Naive thymus-derived CD4-positive, alpha-beta T cell (primary cell): ENCODE measurements at places on chromosomes 4 and X.
A peak's percentile ranks its signal among the peaks of the same experiment; 100 is the strongest.

GRCh38 chrX:119981286-119982070 is 37.9 kb upstream of the NKAP start:
- DNase-seq, result no peak

- no peak for DNase-seq
These were observed 133.3 kb upstream of the PRPS2 start for GRCh38 chrX:12657881-12658280.

DNA sequence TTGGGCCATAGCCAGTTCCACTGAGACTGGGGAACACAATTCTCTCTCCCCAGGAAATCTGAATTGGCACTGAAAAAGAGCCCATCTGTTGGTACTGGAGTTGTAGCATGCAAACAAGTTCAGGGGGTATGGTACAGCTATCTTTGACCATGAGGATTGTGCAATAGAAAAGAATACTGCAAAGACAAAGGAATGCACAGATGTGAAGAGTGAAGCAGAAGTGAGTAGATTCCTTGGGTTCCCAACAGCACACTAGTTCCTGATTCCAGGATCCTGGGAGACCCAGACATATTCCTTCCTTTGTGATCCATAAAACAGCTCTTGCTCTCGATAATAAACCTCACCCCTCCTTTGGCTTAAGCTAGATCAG is 43.3 kb upstream of the CTAG2 start:
- no peak for DNase-seq

GRCh38 chrX:124256216-124256615 is 76.2 kb upstream of the TEX13D start:
- no peak for DNase-seq

DNA sequence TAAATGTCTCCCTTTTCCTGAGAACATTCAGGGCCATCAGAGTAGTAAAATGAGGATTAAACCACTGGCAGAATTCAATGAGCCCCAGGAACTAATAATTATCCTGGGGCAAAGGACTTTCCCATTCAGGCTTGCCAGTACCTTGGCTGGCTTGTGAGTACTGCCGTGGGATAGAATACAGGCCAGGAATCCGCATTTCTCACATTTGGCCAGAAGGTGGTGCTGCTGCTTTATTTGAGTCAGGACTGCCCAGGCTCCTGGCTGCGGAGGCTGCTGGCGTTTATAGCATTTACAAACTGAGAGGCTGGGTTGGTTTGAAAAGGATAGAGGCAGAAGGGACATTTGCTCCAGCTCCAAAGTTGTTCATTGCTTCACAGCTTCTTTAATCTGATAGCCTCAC is 91.4 kb downstream of the RTL9 start:
- peak; percentile 19 for DNase-seq

- DNase-seq, result no peak
These were observed 44.1 kb upstream of the TLL1 start for GRCh38 chr4:165828928-165829327.

DNA sequence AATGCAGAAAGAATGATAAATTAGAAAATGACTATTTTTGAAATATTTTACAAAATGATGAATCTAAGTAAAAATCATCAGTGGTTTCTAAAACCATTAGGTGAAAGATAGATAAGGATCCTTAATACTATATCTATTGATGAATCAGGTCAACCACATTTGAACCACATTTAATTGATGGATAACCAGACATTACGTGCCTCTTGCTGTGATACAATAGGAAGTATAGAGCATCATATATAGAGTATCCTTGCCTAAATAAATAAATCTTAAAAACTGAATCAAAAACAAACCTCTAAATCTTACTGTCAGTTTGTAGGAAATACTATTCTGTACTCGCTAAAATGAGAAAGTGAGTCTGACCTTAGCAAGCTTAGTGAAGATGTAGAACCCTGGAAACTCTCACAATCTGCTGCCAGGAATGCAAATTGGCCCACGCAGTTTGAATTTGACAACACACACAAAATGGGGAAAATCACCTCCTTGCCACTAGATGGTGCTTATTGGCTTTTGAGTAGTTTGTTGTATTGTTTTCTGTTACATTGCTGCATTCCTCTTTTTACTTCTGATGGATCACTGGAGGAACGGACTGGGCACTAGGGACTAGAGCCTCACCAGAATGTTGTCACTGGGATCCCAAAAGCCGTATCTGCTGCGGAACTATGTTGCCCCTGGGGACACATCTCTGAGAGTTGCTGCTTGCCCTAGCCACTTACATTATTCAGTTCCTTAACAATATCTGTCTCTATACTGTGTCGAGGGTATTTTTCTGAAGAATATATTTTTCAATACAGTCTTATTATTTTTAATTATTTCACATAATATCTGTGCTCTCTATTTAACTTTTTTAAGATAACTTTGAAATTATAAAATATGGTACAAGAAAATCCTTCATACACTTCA is 25.4 kb upstream of the SLAIN2 start:
- DNase-seq, result peak; percentile 13

GRCh38 chr4:146577111-146577510 is 55.4 kb upstream of the SLC10A7 start:
- DNase-seq, result no peak

- DNase-seq, result no peak
These were observed 130.3 kb downstream of the ATP10D start for GRCh38 chr4:47615385-47615784.

DNA sequence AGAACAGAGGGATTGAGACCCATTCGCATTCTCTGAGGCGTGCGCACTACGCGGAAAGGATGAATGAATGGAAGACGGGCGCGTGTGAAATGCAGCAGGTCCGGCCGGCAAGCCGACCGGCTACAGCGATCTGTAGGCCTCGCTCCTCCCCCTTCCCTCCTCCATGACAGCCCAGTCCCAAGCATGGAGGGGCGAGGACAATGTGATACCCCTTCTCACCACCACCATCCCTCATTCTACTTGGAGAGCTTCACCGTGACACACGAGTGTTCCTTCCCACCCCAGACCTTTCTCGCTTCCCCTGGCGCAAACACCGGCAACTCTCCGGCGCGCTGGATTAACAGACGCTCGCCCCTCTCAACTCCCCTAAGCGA is 815 bp downstream of the EIF4E start:
- DNase-seq, result no peak
